ENCODE measurements at places on chromosomes 6 and 20.

DNA sequence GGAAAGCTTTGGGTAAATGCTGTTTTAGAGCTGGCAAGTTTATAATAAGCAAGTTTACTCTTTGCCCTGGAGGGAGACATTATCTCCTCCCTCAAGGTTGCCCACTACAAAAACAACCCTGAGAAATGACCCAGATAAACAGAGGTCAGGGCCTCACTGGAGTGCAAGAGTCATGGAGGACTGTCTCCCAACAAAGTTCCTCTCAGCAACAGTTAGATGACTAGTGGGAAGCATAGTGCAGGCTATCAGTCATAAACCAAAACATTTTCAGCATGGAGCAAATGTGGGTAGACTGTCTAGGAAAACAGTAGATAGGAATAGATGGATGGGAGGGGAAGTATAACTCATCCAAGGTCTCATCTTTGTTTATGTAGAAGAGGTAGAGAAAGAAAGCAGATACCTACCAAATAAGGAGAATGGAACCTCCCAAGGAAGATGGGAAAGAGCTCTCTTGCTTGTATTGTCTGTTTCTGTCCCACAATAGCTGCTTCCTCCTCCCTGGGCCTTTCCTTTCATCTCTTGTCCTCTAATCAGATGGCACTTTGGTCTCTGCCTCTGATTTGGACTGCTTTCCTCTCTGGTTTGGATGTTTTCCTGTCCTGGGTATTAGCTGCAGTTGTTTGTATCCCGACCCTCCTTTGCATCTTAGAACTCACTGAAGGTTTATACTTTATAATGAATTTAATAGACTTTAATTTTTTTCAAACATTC lies 95.4 kb downstream of the WASF1 start:
- no peak for DNase-seq

DNA sequence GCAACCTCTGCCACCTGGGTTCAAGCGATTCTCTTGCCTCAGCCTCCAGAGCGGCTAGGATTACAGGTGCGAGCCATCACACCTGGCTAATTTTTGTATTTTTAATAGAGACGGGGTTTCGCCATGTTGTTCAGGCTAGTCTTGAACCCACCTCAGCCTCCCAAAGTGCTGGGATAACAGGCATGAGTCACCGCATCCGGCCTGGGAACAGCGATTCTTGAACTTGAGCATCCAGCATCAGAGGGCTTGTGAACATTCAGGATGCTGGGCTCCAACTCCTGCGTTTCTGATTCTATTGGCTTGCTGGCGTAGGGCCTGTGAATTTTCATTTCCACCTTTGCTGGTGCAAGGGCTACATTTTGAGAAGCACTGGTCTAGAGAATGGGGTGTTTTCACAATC lies 24.5 kb upstream of the PIM1 start:
- DNase-seq: no peak

- DNase-seq: no peak
These were observed 42.6 kb upstream of the SLA2 start for GRCh38 chr20:36688630-36689029.

- no peak for DNase-seq
These were observed 50.0 kb downstream of the FKBP5 start for GRCh38 chr6:35638679-35639078.

GRCh38 chr6:44661221-44662008 lies 273.9 kb downstream of the CDC5L start:
- DNase-seq: no peak

DNA sequence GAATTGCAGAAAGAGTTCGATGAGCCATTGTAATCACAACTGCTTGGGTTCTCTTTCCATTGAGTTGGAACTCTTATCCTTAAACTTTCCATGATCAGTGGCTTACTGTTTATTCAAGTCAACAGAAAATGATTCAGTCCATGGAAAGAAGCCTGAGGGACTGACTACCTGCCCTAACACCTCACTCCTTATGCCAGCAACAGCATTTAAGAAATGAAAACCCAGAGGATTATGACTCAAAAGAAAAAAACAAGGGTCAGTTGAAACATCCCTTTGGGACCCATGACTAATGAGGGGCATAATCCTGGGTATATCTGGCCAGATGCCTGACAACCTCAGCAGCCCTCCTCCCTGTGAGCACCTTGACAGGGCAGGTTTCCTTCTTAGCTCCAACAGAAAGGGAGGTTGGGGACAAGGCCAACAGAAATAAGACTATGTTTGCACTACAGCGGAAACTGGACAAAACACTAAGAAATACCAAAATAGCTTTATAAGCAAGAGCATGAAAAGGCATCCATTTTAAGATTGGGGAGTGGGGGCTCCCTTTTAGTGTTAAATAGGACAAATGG lies 106.7 kb downstream of the MAP3K5 start:
- DNase-seq: no peak
